ENCODE measurements at places on chromosomes 11 and 22.

GRCh38 chr22:39244136-39244495 is 666 bp downstream of the PDGFB start:
- DNase-seq: no peak

- DNase-seq: no peak
Measured at GRCh38 chr11:127105593-127106541, 105.3 kb upstream of the KIRREL3 start.

GRCh38 chr11:44803009-44803408 is 76.2 kb downstream of the TSPAN18 start:
- no peak for DNase-seq

DNA sequence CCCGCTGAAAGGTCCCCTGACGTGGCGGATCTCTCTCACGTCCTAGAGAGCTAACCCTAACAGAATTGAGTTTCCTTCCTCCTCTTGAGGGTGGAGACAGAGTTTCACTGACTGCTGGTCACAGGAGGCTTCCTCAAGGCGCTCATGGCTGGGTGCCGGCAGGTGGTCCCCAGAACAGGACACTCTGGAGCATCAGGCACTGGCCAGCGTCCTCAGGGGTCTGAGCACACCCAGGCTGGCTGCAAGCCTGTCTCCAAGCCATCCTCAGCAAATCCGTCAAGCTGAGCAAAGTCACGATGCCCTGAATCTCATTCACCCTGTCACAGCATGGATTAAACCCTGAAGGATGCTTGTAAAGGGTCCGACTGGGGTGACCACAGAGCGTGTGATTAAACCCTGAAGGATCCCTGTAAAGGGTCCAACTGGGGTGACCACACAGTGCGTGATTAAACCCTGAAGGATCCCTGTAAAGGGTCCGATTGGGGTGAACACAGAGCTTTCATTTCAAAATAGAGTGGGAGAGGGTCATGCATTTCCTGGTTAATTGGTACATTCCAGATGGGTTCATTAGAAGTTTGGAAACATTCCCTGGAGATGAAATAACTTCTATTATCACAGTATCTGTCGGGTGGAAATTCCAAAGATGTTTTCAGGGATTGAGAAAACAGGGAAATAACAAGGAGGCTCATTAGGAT is 473.0 kb downstream of the BRD1 start:
- no peak for DNase-seq

DNA sequence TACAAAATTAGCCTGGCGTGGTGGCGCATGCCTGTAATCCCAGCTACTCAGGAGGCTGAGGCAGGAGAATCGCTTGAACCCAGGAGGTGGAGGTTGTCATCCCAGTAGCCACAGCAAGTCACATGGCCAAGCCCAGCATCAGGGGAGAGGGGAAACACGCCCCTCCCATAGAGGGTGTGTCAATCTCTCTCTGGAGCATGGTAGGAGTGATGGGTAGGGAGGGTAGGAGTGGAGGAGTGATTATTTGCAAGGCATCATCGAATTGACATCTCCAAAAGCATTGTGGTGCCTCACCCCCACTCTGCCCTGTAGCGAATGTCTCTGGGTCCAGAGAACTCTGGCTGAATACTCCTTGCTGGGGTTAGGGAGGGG is 6.1 kb upstream of the SSTR3 start:
- no peak for DNase-seq

DNA sequence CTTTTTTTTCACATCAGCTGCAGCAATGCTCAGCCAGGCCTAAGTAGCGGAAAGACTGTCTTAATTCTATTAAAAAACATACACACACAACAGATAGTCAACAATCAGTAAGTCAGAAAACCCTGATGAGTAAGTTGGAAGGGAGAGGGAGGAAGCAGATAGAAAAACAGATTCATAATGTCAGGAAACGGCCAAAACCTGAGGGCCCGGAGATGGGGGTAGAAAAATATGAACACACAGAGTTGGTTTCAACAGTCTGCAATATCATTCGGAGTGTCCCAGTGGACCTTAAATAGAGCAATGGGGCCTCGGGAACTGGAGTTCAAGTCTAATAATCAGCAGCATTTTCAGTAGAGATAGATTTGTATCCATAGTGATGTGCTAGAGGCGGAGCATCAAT is 14.8 kb downstream of the LRRC55 start:
- no peak for DNase-seq

All from SK-N-MC (cell line).